ENCODE measurements at places on chromosomes 4 and X.

DNA sequence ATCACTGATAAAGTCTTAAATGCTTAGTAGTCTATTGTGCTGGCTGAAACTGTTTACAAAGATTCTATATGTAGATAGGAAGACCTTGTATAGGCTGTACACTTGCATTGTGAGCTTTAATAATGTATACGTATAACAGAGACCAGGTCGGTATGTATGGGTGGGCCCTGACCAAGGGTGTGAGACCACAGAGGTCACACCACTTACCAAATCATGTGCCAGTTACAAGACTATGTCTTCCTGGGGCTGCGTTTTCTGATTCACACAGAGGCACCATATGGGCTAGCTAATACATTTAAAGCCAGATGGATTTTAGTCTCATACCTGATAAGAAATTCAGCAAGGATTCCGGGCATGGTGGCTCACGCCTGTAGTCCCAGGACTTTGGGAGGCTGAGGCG lies 8.8 kb downstream of the DIAPH2 start:
- DNase-seq: no peak

- no peak for DNase-seq
Observed at GRCh38 chrX:14124562-14124961, 94.9 kb upstream of the GEMIN8 start.

DNA sequence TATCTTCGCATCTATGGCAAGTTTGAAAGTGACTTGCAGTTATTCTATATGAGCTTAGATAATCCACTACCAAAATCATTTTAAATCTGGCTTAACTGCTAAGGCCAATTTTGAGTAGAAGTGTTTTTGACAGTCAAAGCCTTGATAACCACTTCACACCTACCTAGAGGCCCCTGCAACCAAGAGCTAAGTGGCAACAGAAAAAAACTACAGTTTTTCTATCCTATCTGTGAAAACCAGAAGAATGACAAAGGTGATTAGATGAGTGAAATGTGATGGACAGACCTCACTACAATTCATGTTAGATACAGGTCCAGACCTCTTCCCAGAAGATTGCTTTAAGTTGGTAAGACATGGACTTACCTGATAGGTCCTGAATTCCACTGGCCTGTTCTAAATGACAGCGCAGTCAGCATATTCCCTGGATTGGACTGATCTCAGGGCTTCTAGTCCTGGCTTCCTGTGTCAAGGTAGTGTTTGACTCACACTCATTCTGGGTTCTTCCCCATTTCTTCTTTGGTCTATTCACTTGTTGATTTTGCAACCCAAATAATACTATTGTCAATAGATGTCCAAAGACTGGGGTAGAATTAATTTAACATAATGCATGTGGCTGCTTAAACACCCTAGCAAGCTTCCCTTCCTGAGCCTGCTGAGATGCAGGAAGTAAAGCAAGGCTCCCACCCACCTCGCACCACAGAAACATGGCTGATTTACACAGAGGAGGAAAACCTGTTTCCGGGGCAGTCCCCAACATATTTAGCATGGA lies 65.1 kb downstream of the PPP3CA start:
- DNase-seq: no peak

DNA sequence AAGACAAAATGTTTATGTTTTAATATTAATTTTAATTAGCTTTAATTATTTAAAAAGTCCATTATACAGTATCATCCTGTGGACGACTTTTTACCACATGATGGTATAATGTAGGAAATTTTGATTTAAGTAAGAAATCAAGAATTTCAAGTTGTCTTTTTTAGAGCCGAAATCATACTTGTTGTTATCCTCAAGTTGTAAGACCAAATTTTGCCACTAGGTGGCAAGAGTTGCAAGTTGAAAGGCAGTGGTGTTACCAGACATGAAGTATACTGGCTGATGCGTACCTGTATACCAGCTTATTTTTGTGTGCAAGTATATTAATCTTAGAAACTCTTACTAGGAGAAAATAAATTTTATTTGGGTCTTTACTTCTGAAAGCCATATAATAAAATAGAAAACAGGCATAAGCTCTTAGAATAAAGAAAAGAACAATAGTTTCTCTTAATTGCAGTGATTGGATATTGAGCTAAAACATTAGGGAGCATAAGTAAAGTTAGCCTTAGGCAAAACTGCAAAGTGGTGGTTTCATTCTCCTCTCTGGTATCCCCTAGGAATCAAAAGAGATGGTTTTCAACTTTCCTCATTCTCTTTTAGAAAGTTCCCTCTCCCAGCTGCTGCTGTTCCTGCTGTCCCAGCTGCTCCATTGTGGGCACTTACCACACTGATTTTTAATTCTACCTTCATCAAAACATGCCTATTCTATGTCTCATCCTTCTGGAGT lies 118.0 kb upstream of the WDFY3 start:
- DNase-seq: no peak

- DNase-seq: no peak
Observed at GRCh38 chrX:10028283-10029104, 61.3 kb downstream of the CLDN34 start.

GRCh38 chr4:81676537-81676936 lies 204.8 kb upstream of the RASGEF1B start:
- DNase-seq: no peak

Measured in GM12892 (cell line).